NCI-H1092 (cell line): ENCODE measurements at places on chromosomes 5 and 9.

DNA sequence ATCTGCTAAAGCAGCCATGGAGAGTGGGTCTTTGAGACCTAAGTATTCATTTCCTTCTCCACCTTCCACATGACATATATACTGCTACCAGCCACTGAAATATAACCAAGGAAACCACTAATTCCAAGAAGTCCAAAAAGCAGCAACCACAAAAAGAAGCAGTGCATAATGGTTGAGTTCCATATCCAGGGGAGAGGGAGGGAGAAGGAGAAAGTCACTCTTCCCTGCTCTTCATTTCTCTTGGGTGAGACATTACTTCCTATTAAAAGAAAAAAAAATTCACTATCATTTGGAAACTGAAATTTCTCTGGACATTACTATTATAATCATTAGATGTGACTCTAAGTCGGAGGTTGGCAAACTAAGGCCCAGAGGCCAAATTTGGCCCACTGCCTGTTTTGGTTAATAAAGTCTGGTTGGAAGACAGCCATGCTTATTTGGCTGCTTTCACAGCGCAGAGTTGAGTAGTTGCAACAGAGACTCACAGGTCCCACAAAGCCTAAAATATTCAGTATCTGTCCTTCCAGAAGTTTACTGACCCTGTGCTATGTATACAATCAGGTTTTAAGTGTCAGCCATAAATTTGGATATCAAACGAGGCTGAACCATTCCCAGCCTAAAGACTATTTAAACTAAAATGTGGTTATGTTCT is 168.6 kb downstream of the MPDZ start:
- peak; percentile 31 for DNase-seq

- no peak for DNase-seq
These were observed 133.4 kb downstream of the PALM2AKAP2 start for GRCh38 chr9:109913461-109913810.

DNA sequence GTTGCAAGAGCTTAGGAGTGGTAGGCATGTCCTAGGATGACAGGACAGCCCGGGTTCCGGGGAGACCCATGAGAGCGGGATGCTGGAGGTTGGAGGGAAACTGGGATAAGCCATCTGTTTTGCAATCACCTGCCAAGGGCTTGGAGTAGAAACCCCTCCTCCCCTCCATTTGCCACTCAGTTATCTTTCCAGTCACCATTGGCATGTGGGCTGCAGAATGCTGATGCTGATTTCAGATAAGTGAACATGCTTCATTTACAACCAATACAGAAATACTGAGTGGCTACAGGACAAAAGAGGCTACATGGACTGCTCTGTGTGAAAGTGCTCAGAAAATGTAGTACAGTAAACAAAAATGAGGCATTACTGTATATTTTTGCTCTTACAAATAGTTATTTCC is 93.4 kb upstream of the KIF2A start:
- no peak for DNase-seq

DNA sequence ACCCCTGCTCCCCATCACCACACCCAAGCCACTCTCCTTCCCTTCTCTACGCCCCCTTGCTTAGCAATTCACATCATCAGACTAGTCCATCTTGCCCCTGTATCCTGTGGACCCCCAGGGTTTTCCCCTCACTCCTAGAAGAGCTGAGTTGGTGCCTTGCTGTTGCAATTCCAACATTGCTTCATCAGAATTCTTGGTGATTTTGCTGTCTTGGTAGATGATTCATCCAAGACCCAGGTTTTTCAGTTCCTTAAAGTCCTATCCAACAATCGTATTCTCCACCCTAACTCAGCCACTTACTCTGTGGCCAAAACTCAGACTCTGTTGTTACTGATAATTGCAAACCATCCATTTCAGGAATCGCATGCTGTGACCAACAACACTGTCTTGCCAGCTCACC is 21.4 kb upstream of the CCNJL start:
- no peak for DNase-seq

GRCh38 chr5:949815-950560 is 57.3 kb downstream of the TRIP13 start:
- no peak for DNase-seq

GRCh38 chr9:98430535-98431292 is 175.3 kb upstream of the TBC1D2 start:
- DNase-seq = no peak

DNA sequence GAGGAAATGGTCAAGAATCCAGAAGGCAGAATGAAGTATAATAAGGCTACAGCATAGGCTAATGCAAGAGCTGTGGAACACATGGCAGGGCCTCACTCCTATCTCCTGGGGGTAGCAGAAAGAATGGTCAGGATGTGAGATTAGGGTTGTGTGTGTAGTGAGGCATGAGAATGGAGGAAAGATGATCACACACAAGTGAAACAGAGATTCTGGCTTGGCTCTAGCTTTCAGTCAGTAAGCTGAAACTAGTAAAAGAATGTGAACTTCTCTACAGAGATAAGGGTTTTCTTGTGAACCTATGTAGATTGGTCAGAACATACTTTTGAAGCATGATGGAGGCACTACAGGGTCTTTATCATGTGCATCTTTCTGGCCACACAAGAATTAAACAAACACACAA is 298.8 kb downstream of the ASTN2 start:
- DNase-seq = no peak

DNA sequence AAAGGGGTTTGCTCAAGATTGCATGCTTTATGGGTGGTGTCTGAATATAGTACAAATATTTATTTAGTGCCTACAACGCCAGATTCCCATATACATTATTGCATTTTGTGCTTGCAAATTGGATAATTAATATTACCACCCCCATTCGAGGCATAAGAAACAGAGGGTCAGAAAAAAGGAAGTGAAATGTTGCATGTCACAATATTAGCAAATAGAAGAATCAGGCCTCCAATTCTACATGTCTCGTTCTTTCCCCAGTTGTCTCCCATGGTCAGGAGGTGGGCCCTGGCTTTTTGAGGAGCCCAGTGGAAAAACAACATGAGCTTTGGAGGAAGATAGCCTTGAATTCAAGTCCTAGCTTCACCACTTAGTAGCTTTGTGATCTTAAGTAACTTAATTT is 98.1 kb upstream of the CCDC112 start:
- no peak for DNase-seq

DNA sequence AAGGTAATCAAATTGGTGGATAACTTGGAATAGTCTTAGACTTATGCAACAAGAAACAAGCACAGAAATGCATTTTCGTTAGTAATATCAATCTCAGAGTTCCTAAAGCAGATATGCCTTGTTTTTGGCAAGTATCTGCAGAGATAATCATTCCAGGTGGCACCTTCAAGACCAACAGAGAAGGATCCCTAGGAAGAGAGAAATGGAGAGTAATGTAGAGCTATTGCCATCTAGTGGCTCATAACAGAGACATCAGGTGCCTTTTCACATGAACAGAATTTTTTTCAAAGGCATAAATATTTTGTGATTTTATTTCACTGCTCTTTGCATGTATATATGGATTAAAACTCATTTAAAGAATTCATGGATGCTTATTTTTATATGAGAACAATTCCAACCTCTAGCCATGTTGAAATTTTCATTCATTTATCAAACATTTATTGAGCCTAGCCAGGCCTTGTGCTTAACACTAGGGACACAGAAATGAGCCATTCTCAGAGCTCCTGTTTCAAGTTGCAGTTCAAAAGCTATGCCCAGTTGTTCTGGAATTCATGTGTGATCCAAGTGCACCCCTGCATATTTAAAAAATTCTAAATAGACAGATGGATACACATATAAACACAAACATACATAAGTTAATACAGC is 117.5 kb upstream of the OR13F1 start:
- peak; percentile 29 for DNase-seq

DNA sequence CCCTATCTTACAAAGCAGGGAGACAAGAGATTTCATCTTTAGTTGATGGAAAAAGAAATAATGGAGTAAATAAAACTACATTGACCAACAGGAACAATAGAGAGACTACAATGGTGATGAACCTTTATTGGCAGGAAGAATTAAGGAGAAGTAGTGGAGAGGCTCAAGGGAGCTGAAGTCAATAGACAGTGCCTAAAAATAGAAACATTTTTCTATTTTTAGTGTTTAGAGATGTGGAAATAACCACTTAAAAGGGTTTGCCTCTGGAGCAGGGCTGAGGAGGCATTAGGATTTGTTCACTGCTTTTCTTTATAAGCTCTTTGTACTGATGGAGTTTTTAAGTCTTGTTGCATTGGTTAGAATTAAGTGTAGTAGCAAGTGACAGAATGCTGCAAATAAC is 98.4 kb upstream of the ERCC6L2 start:
- DNase-seq = no peak

DNA sequence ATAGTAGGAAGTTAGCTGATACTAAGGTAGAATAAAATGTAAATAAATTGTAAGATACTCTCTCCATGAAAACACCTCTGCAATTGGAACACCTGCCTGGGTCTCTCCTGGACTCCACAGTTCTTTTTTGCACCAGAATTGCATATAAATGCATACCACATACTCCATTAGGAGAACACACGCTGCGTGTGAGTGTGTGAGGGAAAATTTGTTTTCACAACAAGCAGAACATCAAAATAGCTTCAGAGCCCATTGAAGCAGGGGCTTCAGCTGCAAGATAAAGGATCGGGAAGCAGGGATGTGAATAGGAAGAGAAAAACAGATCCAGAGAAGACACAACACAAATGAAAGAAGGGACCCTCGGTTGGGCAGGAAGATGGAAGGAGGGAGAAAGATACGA is 389.8 kb upstream of the BRINP1 start:
- no peak for DNase-seq

- no peak for DNase-seq
These were observed 7.6 kb downstream of the FOXE1 start for GRCh38 chr9:97860451-97861147.

DNA sequence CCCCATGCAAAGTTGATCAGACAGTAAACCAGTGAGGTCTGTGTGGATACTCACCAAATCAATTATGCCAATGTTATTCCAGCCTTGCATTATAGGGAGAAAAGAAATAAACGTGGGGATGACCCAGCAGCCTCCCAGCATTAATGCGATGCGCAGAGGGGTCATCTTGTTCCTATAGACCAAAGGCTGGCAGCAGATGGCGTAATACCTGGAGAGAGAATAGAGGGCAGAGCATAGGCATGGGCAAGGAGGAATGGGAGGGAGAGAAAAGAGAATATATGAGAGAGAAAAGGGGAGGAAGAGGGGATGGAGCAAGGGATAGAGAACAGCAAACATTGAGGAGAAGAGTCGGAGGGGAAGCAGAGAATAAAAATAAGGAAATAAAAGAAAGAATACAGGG is 131.2 kb downstream of the HTR4 start:
- DNase-seq = no peak

DNA sequence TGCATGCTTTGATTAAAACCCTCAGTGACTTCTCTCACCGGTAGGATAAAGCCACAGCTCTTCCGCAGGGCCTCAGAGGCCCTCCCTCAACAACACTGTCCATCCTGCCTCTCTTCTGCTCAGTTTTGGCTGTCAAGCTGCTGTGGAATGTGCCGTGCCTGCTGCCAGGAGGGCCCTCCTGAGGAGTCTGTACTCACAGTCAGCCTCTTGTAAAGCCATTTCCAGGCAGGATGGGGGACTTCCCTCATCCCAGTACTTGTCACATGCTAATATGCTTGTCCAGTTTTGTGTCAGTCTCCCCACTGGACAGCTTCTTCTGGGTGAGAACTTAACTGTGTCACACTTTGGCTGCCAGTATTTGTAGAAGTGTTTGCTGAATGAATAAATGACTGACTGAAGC is 13.9 kb upstream of the DDX41 start:
- DNase-seq = no peak

DNA sequence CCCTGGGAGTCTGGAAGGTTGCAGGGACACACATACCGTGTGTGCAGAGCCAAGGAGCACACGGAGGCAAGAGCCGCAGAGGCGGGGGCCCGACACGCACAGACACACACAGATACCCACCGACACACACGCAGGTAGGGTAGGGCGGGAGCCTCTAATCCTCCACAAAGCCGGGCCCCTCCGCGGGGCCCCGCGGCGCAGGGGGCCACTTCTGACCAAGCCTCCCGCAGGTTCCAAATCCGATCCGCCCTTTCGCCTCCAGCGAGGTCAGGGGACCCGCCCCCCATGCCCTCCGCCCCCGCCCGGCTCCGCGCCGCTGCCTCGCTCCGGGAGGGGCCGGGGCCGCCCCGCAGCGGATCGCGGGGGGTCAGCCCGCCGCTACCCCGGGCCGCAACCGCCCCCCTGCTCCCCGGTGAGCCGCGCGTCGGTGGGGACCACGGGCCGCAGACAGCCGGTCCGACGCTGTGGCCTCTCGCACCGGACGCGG is 1.4 kb upstream of the LMX1B start:
- no peak for DNase-seq

DNA sequence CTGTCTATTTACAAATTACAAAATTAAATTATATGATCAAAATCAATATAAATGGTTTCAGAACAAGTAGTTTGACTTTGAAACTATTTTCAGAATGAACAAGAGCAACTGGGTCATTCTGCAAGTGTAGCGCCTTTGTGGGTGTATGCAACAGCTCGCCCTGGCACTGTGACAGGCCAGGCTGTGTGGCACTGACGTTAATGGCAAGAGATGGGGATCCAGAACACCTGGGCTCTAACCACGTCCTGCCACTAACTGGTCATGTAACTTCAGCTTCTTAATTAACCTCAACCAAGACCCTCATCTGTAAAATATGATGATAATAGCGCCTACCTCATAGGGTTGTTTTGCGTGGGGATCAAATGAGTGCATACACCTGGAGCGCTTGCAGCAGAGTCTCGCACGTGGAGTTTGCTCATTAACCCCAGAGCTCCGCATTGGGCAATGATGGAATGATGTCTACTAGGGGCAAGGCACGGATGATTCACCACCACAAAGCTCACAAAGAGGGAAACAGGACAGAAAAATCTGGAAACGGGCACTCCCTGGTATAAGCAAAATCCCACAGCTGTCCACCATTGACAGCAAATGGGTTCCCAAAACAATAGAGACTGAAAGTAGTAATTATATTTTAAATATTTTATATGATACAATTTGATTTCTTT is 639.4 kb downstream of the SEMA5A start:
- no peak for DNase-seq

DNA sequence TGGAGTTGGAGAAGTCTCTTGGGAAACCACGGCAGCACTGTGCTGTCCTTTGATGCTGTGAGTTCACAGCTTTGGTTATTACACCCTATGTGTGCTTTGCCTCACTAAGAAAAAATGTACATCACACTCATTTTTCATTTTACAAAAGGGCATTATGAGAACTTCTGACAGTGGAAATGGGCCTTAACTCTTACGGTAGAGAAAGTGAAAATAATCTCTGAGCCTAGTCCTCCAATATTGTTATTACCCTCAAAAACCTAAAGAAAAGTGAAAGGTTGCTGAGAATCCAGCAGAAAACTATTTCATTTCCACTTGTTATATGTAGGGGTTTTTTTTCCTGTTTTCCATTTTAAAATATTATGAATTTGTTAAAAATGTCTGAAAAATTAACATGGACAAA is 8.2 kb upstream of the OR13D1 start:
- no peak for DNase-seq
